Activated CD4-positive, CD25-positive, alpha-beta regulatory T cell treated with anti-CD3 and anti-CD28 coated beads, Interleukin-2, amount 50 U/mL, for 16 hours (primary cell): ENCODE measurements at places on chromosomes 5 and 9.

DNA sequence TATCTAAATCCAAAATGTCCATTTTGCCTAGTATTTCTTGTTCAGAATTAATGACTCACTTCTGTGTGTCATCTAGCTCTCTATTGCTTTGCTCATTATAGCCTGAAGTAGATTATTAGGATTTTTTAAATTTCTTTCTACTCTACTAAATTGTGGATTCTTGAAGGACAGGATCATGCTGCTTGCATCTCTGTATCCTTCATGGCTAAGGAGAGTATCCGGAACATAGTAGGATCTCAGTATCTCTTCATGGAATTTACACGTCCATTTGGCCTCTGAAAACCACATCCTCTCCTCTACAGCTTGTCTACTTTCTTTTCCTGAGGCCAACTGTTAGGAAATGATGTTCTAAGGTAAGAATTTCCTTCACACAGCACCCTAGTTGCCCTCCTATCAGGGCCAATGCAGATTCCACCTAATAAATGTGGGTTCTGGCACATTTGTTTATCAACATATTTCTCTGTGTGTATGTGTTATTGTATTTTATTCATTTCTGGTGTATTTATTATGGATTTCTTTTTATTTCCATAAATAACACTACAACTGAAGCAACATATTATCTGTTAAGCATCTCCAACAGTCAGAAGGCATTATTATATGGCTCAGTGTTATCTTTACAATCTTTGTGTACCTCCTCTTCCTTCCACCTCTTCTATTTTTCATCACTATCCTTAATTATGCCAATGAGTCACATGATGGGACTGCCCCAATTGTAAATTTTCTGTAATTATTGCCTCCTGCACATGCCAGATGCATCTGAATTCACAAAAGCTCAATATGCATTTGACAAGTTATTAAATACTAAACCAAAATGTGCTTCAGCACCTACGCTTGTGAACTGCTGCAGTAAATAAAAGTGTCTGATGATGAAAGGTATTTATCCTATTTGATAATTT, 557.8 kb upstream of the TLE4 start:
- DNase-seq = no peak

GRCh38 chr5:33850100-33850594, 41.6 kb downstream of the ADAMTS12 start:
- no peak for DNase-seq

GRCh38 chr5:111236995-111237394, 12.8 kb downstream of the CAMK4 start:
- DNase-seq = no peak

DNA sequence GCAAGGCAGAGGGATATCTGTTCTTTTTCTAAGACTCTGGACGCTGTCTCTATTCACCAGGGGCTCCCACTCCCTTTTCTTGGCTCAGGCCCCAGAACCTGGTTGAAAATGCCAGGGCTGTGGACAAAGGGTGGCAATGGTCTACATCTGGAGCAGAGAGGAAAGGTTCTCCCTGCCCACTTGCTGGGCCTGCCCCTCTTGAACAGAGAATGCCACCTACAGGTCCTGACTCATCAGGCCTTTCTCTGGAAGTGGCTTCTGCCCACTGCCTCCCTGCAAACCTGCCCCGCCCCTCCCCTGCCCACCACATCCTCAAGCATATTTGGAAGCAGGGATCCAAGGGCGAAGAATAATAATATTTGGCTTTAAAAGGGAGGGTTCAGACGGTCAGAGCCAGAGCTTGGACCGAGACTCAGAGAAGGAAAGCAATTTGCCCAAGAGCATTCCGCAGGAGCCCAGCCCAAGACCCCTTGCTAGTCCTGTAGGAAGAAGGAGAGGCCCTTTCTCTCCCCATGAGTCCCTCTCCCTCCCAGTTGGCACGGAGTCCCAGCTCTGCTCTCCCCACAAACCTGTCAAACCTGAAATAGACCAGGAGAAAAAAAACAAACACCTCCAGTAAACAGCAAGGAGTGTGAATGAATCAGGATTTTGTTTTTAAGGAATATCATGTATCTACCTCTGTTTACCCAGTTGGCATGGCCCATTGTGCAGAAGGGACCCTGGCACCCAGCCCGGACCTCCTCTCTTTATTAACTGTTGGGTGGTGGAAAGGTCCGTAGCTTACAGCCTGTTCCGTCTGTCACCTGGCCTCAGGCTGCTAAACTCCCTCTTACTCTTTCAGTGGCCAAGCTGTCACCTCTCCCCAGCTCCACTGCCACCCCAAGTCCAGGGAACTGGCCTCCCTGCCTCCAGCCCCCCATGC, 37.7 kb upstream of the STXBP1 start:
- no peak for DNase-seq

- no peak for DNase-seq
These were observed 5.4 kb upstream of the SLC25A51 start for GRCh38 chr9:37909326-37909725.

GRCh38 chr9:81035171-81035570, 654.2 kb downstream of the TLE1 start:
- no peak for DNase-seq
